ENCODE measurements at places on chromosomes 13 and 19.

DNA sequence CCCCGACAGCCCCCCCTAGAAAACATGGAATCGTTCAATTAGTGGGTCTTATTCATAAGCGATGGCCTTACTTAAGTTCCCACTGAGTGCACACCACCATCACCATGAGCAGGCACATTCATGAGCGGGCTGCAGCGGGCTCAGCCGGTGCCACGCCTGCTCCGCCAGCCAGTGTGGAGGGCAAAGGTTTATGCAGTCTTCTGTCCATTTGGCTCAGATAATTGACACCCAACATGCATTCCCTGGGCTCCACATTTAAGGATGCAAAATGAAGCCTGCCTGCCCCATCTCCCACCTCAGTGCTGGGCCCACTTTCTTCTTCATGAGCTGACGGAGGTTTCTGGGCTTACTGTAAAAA, 12.1 kb downstream of the C19orf12 start:
- DNase-seq: no peak

DNA sequence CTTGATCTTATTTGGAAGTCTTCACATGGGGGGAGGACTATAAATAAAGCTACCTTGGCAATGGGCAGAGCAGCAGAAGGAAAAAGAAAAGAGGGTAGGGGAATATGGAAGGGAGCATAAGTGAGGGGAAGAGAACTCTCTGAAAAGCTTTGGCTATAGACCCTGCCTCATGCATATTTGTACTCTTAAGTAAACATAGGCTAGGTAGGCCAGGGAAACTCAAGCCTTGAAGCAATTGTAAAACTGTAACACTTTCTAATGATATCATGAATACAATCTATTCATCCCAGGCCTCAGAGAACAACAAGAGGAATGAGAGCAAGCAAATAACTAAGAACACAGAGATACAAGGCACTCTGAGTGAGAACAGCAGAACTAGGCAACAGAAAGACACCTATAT, 20.4 kb downstream of the MYCBP2 start:
- DNase-seq: no peak

DNA sequence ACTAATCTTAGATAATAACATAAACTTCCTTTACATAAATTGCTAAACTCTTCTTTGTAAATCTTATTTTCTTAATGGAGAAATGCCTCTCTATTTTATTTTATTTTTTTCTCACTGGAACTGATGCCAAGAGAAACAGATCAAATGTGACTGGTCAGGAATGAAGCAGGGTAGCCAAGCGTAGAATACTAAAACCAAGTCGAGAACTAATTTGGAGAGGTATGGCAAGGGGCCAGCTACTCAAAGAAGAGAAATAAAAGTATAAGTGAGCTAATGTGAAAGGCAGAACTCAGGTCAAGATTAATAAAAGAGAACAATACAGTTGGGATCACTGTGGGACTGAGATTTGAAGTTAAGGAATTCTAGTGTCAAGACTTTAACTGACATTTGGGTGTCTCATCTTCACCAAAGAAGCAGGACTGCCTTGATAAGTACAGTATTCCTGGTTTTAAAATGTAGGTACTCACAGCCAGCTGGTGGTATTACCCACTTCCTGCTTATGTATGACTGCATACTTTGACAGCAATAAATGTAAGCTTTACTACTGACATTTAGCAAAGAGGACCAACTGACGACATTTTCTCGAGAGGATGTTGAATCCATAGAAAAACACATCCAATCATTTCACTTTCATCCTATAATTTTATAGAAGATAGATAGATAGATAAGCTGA, 1192.2 kb downstream of the EFNB2 start:
- no peak for DNase-seq

DNA sequence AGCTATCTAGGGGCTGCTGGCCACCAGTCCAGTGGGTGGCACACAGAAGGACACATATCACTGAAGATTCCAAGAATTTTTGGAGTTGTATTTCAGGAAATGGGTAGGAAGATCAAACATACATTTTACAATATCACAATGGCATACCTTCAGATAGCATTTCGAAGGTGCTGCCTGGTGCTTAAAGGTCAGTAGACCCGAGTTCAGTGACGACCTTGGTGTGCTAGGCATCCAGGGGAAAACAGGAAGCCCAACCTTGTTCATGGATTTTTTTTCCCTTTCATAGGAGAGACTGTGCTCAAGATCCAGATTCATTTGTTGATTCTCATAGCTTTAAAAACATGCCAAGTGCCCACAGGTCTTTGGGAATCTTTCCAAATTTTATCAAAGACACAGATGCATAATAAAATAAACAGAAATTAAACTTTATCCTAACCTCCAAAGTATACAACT, 51.0 kb upstream of the RCBTB2 start:
- no peak for DNase-seq

DNA sequence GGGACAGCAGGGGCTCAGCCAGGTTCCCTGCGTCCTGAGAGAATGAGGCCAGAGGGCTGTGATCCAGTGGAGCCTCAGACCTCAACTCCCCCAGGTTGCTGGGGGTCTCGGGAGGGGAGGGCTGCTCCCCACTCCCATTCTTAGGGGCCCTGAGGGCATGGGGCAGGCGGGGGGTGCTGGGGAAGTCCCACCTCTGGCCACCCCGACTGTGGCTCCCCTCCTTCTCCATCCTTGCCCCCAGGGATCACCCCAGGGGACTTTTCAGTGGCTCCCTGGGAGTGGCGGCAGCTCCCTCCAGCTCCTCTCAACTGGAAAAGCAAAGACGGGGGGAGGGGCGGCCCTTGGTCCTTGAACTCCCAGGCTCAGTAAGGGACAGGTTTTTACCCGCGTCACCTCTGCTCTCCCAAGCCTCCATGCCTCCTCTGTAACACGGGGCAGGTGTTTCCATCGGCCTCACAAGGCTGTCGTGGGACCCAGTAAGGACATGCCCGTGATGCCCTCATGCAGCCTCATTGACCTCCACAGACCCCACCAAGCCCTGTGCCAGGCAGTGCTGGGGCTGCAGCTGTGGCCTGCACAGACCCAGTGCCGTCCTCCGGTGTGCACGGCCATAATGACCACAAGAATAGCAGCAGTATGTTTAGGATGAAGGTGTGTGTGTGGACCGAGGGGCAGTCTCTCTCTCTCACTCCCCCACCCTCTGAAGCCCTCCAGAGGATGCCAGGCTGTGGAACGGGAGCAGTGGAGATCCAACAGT, 11.6 kb upstream of the TOMM40 start:
- no peak for DNase-seq

- no peak for DNase-seq
Observed at GRCh38 chr13:109672545-109672944, 113.8 kb downstream of the IRS2 start.

DNA sequence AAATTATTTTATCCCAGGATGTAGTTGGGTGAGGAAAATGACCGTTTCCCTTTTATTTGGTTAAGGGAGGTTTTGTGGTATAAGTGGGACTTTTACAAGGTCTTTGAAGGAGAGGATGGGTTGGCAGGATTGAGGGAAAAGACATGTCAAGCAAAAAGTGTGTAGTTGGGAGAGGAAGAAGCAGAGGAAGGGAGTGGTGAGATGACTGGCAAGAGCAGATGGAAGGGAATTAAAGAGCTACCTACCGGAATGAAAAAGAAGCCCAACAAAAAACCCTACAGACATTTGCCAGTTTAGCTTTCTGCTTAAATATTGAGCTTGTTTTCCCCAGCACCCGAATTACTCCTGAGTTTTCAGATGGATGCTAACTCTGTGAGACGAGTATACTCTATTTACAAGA, 19.6 kb downstream of the FRY start:
- no peak for DNase-seq

- peak; percentile 8 for DNase-seq
Observed at GRCh38 chr13:79227418-79227817, 178.6 kb downstream of the RBM26 start.

GRCh38 chr19:22422211-22422610, at the start of gene ZNF98:
ZNF98 (minus strand) TSS chr19:22422346; CDS start chr19:22422224, 122 bp downstream.
- no peak for DNase-seq

- peak; percentile 61 for DNase-seq
Observed at GRCh38 chr19:48873476-48874302, 1.5 kb downstream of the PPP1R15A start.

DNA sequence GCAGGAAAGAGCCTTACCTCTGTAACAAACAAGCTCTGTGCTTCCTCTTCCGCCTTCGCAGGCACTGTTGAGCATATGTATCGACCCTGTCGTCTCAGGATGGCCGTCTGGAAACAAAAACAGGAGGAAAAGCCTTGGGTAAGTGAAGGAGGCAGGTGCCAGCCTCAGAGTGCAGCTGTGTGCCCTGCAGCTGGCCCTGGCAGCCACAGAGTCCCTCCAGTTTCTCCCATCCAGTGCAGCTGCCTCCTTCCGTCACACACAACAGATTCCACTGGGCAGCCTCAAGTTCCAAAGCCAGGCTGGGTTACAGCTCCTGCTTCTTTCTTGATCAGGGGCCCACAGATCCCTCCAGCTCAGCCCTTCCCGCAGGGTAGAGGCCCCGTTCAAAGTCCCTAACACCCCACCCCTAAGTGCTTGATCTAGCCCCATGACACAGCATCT, 47.7 kb downstream of the DOCK9 start:
- no peak for DNase-seq

- no peak for DNase-seq
Observed at GRCh38 chr13:73833325-73834070, 300.7 kb downstream of the KLF12 start.

DNA sequence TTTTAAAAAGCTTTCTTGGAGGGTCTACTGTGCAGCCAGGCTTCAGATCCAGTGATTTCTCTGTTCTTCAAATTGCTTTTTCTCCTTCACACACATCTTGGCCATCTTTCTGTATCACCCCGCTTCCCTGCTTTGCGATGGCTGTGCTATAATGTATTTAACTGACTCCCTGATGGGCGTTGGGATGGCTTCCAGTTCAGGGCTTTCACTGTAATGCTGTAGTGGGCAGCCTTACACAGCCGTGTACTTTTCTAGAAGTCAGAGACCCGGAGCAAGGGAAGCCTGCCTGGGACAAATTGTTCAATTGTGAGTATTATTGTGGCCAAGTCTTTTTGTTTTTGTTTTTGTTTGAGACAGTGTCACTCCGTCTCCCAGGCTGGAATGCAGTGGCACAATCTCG, 19.4 kb upstream of the PAK4 start:
- no peak for DNase-seq

- DNase-seq: no peak
Observed at GRCh38 chr13:101783554-101783953, 331.1 kb downstream of the ITGBL1 start.

DNA sequence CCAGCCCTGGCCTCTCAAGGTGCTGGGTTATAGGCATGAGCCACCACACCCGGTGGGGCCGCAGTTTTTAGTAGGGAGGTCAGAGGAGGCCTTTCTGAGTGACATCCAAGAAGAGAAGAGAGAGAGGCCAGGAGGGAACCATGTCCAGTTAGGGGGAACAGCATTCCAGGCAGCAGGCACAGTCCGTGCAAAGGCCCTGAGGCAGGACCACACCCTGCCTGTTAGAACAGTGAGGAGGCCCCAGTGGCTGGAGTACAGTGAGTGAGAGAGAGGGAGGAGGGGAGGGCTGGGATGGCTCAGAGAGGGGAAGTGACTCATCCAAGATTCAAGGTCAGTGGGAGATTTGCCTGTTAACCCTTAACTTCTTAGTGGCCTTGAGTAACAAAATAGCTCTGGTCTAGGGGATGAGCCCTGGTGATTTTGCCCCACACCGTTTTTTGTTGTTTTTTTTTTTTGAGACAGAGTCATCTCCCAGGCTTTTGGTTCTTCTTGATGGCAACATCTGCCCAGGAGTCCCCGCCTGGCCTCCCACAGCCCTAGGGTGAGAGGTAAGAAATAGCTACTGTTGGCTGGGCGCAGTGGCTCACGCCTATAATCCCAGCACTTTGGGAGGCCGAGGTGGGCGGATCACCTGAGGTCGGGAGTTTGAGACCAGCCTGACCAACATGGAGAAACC, 2.7 kb upstream of the PLIN3 start:
- peak; percentile 91 for DNase-seq

GRCh38 chr13:98909016-98909415, 68.8 kb downstream of the DOCK9 start:
- DNase-seq: no peak

DNA sequence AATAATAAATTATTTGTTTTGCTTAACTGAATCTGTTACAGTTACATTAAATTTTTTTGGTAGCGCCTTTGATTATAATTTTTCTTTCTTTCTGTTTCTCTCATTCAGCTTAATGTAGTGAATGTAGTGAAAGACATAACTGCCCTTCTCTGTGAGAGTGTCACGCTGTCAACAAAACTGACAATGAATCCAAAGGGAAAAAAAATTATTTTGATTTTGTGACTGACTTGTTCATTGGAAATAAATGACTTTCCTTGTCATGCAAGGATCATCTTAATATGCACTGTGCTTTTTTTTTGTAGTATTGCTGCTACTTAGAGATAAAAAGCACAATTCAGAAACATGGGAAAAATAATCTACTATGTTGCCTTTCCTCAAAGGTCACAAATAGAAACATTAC, 1196.4 kb downstream of the PCDH17 start:
- no peak for DNase-seq

- no peak for DNase-seq
Observed at GRCh38 chr19:2249880-2250765, 1.0 kb downstream of the AMH start.

DNA sequence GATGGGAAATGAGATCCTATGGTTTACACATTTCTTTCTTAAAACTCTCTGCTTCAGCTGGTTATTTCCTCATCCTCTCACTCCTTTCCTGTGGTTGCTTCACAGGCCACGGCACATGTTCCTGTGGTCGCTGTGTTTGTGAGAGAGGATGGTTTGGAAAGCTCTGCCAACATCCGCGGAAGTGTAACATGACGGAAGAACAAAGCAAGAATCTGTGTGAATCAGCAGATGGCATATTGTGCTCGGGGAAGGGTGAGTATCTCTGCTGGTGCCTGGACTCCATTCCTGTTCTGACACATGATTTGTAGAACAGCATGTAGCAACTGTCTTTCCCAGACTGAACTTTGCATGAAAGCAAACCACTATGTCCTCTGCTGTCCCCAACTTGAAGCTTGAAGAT, 254.2 kb downstream of the ITGBL1 start:
- DNase-seq: peak; percentile 40
